Naive B cell (primary cell): ENCODE measurements at places on chromosomes 3 and 15.
A peak's percentile ranks its signal among the peaks of the same experiment; 100 is the strongest.

GRCh38 chr3:189262746-189263145 is 91.0 kb downstream of the TPRG1 start:
- H3K4me1 ChIP-seq: no peaks in the 10 kb centered on the region
- no peaks in the 10 kb centered on the region for H3K36me3 ChIP-seq
- H3K27ac ChIP-seq: no peak overlapping the region

- no peak for DNase-seq
- peaks cover 16% of the 10 kb centered on the region for H3K4me1 ChIP-seq
- H3K4me3 ChIP-seq: no peak overlapping the region
- no peaks in the 10 kb centered on the region for H3K27me3 ChIP-seq
- no peak overlapping the region for H3K27ac ChIP-seq
Observed at GRCh38 chr15:65580287-65580686, 30.6 kb downstream of the INTS14 start.

GRCh38 chr3:52537726-52538421 is 1.5 kb downstream of the UQCC5 start:
- no peaks in the 10 kb centered on the region for H3K27me3 ChIP-seq
- H3K4me3 ChIP-seq: peak overlapping the region; percentile 92
- DNase-seq: no peak
- no peaks in the 10 kb centered on the region for H3K36me3 ChIP-seq

DNA sequence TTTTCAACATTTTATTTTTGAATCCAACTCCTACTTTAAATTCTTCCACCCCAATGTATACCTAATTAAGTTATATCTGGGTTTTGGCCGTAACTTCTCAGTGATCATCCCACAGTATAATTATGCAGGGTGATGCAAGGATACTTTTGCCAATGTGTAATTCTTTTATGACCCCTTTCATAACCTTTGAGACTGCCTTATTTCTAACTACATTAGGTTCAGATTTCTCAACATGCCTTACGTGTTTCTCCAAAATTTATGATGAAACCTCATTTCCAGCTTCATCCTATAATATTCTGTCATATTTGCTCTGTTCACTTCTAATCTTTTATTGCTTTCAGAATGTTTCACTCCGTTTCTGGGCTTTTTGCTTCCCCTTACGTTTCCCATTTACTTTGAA is 1229.6 kb upstream of the ALCAM start:
- no peak overlapping the region for H3K4me3 ChIP-seq
- H3K36me3 ChIP-seq: no peaks in the 10 kb centered on the region
- H3K4me1 ChIP-seq: peaks cover 2% of the 10 kb centered on the region
- no peak overlapping the region for H3K27ac ChIP-seq

GRCh38 chr3:13346481-13347389 is 73.4 kb downstream of the NUP210 start:
- peaks cover 10% of the 10 kb centered on the region for H3K36me3 ChIP-seq
- peak overlapping the region; percentile 60 for H3K27ac ChIP-seq
- H3K4me1 ChIP-seq: peaks cover 25% of the 10 kb centered on the region
- H3K27me3 ChIP-seq: no peaks in the 10 kb centered on the region
- H3K4me3 ChIP-seq: no peak overlapping the region

- peak; percentile 27 for DNase-seq
- no peaks in the 10 kb centered on the region for H3K27me3 ChIP-seq
- no peaks in the 10 kb centered on the region for H3K36me3 ChIP-seq
- peaks cover 17% of the 10 kb centered on the region for H3K4me1 ChIP-seq
- peak overlapping the region; percentile 96 for H3K27ac ChIP-seq
- peak overlapping the region; percentile 91 for H3K4me3 ChIP-seq
Observed at GRCh38 chr3:63910891-63911290, 1.3 kb downstream of the SCAANT1 start.

DNA sequence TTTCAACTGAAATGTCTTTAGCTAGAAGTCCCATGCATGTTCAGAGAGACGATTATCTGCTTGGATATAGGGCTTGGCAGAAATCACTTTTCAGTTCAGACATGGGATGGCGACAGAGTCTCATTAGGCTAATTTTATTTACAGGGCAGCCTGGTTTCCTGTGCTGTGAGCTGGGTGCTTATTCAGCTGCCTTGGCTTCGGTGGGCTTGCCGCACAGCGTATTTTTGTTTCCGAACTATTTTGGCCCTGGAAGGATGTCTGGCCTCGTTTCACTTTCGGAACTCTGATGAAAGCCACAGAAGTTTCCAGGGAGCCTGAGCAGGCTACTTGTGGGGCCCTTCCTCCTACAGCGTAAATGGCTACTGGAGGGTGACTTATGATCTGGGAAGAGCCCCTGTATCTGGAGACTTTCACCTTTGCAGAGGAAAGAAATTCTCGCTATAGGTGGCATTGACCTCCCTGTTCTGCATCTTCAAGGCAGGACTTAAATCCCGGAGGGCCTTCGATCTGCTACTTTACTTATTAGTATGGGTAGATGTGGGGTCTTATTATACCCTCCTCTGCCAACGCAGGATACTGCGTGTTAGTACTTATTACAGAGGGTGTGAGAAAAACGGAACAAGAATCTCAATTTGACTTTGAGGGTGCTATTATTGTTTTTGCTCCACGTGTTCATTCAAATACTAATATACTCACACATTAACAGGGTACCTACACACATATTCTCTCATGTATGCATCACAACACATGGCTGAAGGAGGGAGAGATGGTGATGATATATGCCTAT is 364.0 kb upstream of the RBMS3 start:
- H3K4me3 ChIP-seq: peak overlapping the region; percentile 48
- peak overlapping the region; percentile 29 for H3K27ac ChIP-seq
- H3K27me3 ChIP-seq: no peaks in the 10 kb centered on the region
- H3K4me1 ChIP-seq: peaks cover 20% of the 10 kb centered on the region
- H3K36me3 ChIP-seq: no peaks in the 10 kb centered on the region

- no peak overlapping the region for H3K27ac ChIP-seq
- no peak for DNase-seq
- H3K4me3 ChIP-seq: no peak overlapping the region
- H3K36me3 ChIP-seq: peaks cover 19% of the 10 kb centered on the region
Observed at GRCh38 chr15:82531496-82532382, 8.5 kb downstream of the RPS17 start.

- peak overlapping the region; percentile 78 for H3K4me3 ChIP-seq
- H3K4me1 ChIP-seq: peaks cover 83% of the 10 kb centered on the region
Observed at GRCh38 chr15:59406446-59406845, 31.5 kb upstream of the FAM81A start.
